ENCODE measurements at places on chromosomes 11 and 22. TPM values are rescaled to one million over a fixed set of nuclear protein-coding genes. Genes with fewer than 3 reads are reported as not detected.

- DNase-seq: no peak
Observed at GRCh38 chr11:61264795-61265194, 23.8 kb downstream of the PGA5 start.

- DNase-seq: no peak
Observed at GRCh38 chr11:90564531-90564930, 341.7 kb upstream of the CHORDC1 start.

Gene NUP160
- total RNA-seq: 22.2 TPM

- DNase-seq: no peak
Observed at GRCh38 chr11:76201056-76201455, 5.2 kb downstream of the WNT11 start.

Gene SLC22A25
- total RNA-seq: not detected

DNA sequence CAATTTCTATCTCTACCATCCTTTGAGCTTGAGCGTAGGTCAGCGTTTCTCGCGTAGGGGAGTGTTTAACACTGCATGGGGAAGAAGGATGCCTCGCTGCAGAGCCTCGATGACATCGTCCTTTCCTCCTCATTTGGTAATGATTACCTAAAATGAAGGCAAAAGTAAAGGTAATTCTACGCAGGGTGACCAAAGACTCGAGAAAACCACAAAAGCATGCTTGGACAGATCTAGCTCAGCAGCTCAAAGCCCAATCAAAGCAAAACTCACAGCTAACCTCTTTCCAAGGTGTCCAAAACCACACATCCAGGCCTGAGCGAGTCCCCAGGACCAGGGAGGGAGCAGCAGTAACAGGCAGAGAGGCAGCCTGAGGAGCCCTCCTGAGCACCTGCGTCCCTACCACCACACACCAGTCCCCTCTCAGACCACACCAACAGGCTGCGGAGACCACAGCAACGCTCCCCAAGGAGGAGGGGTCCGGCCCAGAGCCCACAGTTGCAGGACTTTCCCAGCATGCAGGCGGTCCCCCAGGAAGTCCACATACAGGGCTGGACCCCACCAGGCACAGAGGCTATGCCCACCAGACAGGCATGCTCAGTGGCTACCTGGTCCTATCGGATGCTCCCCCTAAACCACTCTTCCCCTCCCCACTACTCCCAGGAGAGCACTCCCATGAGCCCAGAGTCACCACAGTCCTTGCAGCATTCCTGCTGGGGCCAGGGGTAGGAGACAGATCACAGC, 3.3 kb downstream of the BRD1 start:
- no peak for DNase-seq

DNA sequence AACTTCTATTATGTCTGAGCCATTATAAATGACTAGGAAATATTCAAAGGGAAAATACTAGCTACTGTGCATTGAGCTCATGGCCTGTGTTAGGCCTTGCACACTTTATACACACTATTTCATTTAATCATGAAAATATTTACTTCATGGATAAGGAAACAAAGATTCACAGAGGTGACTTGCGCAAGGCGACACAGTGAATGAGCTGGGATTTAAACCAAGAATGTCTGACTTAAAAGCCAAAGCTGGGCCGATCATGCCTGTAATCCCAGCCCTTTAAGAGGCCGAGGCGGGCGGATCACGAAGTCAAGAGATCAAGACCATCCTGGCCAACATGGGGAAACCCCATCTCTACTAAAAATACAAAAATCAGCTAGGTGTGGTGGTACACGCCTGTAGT, 231.5 kb downstream of the MIAT start:
- no peak for DNase-seq

DNA sequence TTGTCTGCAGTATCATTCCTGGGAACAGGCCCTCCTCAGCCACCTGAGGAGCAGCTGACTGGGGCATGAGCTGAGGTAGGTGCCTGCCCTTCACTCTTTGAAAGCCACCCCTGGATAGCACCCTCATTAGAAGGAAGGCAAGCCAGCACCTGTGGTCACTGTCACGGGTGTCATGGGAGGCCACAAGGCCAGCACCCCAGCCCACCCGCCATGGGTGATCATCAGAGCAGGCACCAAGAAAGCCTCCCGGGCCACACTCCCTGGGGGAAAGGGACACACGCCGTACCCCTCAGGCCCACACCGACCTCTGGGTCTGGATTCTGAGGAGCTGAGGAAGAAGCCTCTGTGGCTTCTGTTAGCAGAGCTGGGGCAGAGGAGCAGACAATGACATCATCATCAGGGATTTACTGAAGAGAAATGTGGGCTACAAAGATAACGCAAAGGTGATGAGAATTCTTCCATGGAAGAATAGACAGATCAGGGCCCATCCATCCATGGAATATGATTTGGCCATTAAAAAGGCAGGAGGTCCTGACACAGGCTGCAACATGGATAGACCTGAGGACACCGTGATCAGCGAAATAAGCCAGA, 16.7 kb upstream of the NAP1L4 start:
- DNase-seq: no peak

Gene PNPLA3
- total RNA-seq: not detected

GRCh38 chr11:44036811-44037657, 10.7 kb upstream of the ACCSL start:
- peak; percentile 66 for DNase-seq

GRCh38 chr22:21641417-21641788, 699 bp upstream of the SDF2L1 start:
- no peak for DNase-seq

DNA sequence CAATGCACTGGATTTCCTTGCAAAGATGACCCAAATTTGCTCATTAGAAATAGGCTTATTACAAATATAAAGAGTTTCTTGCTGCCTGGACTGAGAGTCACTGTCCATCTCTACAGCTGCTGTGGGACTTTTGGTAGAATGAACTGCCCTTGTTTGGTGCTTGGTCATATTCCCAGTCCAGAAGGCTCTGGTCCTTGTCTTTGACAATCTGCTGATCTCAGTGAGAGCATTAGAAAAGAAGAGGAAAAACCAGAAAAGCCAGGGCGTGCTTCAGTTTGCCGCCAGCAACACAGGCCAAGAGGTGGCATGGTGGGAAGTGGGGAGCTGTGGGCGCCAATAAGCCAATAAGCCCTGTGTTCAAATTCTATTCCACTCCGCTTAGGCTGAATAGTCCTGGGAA, 48.2 kb upstream of the PARVA start:
- DNase-seq: no peak

GRCh38 chr11:102119997-102120396, 9.8 kb downstream of the YAP1 start:
- no peak for DNase-seq

DNA sequence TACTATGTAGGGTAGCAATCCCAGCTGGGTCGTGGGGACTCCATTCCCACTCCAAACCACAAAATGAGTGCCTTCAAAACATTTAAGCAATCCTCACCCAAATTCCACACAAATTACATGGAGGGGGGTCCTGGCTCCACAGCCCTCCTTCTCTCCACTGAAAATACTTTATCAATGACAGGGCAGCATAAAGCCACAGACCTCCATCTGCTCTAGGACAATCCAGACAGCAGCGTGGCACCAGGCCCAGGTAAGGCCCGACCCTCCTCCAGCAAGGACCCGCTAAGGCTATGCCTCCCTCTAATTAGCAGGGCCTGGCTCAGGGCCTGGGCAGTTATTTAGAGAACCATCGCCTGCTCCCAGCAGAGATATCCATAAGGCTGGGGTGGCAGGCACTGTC, at the start of gene PANX3:
TSS of gene PANX3 (plus strand) at position 365 of the 400 bp plus-strand sequence. CDS start 129 bp downstream, outside the sequence.
- no peak for DNase-seq

DNA sequence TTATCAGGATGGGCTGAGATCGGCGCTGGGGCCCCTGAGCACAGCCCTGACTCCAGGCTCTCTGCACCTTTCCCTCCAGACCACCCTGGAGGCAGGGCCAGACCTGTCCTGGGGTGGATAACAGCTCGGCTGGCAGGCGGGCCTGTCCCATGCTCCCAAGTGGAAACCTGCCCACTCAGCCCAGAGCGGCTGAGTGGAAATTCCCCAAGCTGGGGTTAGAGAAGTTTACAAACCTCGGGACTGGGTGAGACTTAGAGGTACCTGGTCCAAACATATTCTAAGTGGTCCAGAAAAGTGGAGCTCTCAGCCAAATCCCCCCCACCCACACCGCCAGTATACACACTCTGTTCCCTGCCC, 4.8 kb upstream of the FXYD2 start:
- no peak for DNase-seq

DNA sequence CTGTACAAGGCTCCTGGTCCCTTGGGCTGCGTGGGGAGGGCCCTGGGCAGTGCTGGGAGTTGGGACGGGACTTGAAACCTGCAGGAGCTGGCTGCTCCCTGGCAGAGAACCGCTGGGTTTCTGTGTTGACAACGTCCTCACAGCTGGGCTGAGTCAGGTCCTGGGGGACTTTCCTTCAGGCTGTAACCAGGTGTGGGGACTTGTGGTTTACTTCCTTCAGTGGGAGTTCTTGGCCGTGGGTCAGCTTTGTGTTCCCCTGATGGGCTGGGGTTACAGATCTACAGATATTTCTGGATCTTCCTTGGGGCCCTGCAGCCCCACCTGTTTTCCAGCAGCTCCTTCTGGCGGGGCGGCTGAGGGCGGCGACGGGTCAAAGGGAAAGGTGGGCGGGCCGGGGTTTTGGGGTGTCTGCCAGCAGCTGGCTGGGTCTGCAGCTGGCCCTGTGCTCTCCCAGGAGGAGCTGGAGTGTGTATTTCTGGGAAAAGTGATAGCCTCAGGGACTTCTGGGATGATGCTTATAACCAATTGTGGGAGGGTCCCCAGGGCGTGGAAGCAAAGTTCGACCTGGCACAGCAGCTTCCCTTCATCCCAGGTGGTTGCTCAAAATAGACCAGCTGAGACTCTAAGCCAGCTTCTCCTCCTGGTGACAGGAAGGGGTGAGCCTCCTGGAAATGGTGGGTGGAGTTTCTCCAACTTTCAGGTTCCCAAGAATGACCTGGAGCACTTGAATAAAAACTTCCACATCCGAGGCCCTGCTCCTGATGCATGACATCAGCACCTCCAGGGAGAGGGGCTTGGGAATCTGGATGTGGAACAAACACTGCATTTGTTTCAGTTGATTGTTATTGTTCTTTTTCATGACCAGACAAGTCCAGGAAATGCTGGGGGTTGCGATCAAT, 19.1 kb downstream of the ST14 start:
- no peak for DNase-seq

Gene SCT
- not detected for total RNA-seq

All from thoracic aorta (tissue), 2 donors.